ENCODE measurements at places on chromosomes 5 and 9.

GRCh38 chr5:158435161-158435616, 576.2 kb upstream of the CLINT1 start:
- DNase-seq = no peak

- DNase-seq = no peak
Measured at GRCh38 chr9:129365196-129365595, 187.1 kb upstream of the IER5L start.

GRCh38 chr5:161269125-161269524, 277.4 kb downstream of the GABRB2 start:
- no peak for DNase-seq

GRCh38 chr9:116661037-116661954, 25.8 kb upstream of the TRIM32 start:
- DNase-seq = peak; percentile 62

- no peak for DNase-seq
Measured at GRCh38 chr9:71619926-71620325, 148.4 kb downstream of the CEMIP2 start.

DNA sequence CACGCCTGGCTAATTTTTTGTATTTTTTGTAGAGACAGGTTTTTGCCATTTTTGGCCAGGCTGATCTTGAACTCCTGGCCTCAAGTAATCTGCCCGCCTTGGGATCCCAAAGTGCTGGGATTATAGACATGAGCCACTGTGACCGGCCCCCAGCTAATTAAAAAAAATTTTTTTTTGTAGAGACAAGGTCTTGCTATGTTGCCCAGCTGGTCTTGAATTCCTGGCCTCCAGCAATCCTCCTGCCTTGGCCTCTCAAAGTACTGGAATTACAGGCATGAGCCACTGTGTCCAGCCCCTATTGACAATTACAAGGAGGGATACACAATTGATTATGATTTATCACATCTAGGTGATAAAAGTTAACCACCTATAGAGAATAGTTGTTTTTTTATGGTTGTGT, 59.5 kb downstream of the NR2F1 start:
- DNase-seq = no peak

GRCh38 chr9:104969116-104969515, 41.2 kb upstream of the ABCA1 start:
- no peak for DNase-seq

All from K562 (cell line).